ENCODE measurements at places on chromosomes 13 and 19. TPM values are rescaled to one million over a fixed set of nuclear protein-coding genes. Genes with fewer than 3 reads are reported as not detected.
A peak's percentile ranks its signal among the peaks of the same experiment; 100 is the strongest.

- no peak for DNase-seq
- no peaks in the 10 kb centered on the region for H3K4me1 ChIP-seq
- H3K4me3 ChIP-seq: no peak overlapping the region
- H3K27me3 ChIP-seq: peaks cover 21% of the 10 kb centered on the region
These were observed 22.0 kb downstream of the CEACAM7 start for GRCh38 chr19:41666075-41666474.

DNA sequence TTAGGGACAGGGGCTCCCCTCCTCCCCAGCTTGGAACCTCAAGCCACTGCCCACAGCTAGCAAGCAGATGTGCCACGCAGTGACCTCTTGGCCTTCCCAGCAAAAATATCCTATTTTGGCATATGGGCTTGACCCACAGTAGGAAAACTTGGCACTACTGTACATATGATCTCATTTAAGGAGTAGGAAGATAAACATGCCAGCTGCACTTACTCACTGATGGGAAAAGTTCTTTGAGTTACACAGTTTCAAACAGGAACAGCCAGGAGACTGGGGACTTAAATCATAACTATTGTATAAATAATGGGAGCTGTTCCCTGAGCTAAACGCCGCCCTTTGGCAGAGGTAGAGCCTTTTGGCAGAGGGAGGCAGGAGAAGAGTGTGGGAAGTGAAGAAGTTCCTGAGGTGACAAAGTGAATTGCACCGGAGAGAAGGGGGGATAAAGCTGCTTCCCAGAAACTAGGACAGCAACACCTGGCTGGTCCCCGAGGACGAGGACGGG lies 6.1 kb downstream of the SACS start:
- H3K27ac ChIP-seq: no peak overlapping the region
- no peak for DNase-seq
- H3K27me3 ChIP-seq: peaks cover 19% of the 10 kb centered on the region
- H3K4me1 ChIP-seq: peaks cover 3% of the 10 kb centered on the region
- no peak overlapping the region for H3K4me3 ChIP-seq

- no peaks in the 10 kb centered on the region for H3K27me3 ChIP-seq
- H3K4me3 ChIP-seq: no peak overlapping the region
- DNase-seq: no peak
- H3K4me1 ChIP-seq: no peaks in the 10 kb centered on the region
- H3K36me3 ChIP-seq: no peaks in the 10 kb centered on the region
These were observed 2857.0 kb upstream of the PCDH20 start for GRCh38 chr13:64272681-64273080.

- no peak overlapping the region for H3K27ac ChIP-seq
- no peaks in the 10 kb centered on the region for H3K4me1 ChIP-seq
- no peak overlapping the region for H3K4me3 ChIP-seq
These were observed 5.8 kb downstream of the CHST8 start for GRCh38 chr19:33627526-33627925.

DNA sequence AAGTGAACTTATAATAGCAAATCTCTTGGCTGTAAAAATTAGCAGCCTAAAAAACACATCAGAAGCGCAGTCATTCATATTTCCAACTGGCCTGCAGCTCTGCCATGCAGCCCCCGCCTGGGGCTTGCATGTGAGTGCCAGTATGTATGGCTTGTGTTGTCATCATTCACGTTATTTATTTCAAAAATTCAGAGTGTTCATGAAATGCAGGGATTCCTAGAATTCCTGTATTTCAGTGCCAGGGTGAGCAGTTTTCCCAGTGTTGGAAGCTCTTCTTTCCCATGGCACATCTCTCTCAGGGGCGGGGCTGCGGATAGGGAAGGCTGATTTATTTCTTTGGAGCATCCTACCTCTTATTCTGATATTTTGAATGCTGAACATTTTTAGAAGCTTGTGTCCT lies 234.6 kb downstream of the FGF9 start:
- H3K36me3 ChIP-seq: no peaks in the 10 kb centered on the region
- no peak for DNase-seq
- H3K4me3 ChIP-seq: no peak overlapping the region
- H3K27ac ChIP-seq: no peak overlapping the region
- no peaks in the 10 kb centered on the region for H3K27me3 ChIP-seq

DNA sequence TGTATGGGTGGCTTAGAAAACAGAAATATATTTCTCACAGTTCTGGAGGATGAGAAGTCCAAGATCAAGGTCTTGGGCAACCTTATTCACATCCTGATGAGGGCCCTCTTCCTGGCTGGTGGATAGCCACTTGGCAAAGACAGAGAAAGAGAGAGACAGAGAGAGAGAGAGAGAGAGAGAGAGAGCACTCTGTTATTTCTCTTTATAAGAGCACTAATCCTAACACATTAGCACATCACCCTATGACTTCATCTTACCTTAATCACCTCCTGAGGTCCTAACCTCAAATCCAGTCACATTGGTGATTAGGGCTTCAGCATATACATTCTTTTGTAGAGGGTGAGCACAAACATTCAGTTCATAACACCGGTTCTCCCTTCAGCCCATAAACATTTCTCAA lies 430.3 kb downstream of the EFNB2 start:
- H3K27me3 ChIP-seq: no peaks in the 10 kb centered on the region
- no peak for DNase-seq
- no peak overlapping the region for H3K4me3 ChIP-seq
- H3K27ac ChIP-seq: no peak overlapping the region
- no peaks in the 10 kb centered on the region for H3K36me3 ChIP-seq
- no peaks in the 10 kb centered on the region for H3K4me1 ChIP-seq

- DNase-seq: no peak
- H3K27me3 ChIP-seq: no peaks in the 10 kb centered on the region
- H3K27ac ChIP-seq: peak overlapping the region; percentile 59
- peaks cover 47% of the 10 kb centered on the region for H3K4me1 ChIP-seq
These were observed 41.7 kb downstream of the VWA8 start for GRCh38 chr13:41919031-41919740.

DNA sequence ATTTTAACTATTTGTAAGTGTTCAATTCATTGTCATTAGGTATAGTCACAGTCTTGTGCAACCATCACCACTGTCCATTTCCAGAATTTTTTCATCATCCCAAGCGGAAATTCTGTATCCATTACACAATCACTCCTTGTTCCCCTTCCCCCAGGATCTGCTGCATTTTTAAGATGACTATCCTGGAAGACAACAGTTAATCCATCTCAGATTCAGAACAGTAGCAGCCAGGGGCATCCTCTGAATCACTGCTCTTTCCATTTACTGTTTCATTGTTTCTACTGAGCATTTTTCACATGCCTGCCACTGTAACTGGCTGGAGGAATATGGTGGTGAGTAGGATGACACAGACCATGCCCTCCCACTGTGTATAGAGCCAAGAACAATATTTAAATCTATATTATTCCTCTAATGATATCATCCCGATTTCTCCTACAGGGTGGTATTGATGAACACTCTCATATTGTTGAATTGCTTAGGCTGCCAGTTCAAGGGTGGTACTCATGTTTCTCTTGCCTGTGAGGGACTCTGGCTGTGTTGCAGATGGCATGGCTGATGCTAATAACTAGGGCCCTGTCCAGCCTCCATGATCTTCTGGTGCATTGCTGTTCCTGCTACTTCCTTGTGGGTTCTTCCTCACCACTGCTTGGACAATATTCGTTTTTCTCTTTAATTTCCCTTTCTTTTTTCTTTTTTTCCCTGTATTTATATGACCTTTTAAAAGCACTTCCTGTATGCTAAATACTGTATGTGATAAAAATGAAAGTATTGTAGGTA lies 59.0 kb downstream of the WDFY2 start:
- H3K27me3 ChIP-seq: no peaks in the 10 kb centered on the region
- no peak overlapping the region for H3K4me3 ChIP-seq
- DNase-seq: no peak
- H3K27ac ChIP-seq: no peak overlapping the region
- H3K36me3 ChIP-seq: no peaks in the 10 kb centered on the region

DNA sequence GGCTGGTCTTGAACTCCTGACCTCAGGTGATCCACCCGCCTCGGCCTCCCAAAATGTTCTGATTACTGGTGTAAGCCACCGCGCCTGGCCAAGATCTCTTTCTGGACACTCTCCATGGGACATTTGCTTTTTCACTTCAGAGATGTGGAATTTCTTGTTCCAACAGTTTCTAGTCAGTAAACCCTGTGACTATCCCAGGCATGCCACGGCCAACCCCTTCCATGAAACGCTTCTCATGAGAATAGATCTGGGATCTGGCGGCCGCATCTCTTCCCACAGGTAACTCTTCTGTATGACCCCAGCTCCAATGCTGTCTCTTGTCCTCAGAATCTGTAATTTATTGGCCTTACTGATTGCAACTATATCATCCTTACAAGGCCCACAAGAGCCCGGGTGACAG lies 16.2 kb downstream of the PLPP2 start:
- H3K4me3 ChIP-seq: no peak overlapping the region
- peaks cover 10% of the 10 kb centered on the region for H3K27me3 ChIP-seq

- H3K4me3 ChIP-seq: peak overlapping the region; percentile 61
- peaks cover 16% of the 10 kb centered on the region for H3K27me3 ChIP-seq
- no peak overlapping the region for H3K27ac ChIP-seq
These were observed 1.6 kb downstream of the LYL1 start for GRCh38 chr19:13100841-13101589.

DNA sequence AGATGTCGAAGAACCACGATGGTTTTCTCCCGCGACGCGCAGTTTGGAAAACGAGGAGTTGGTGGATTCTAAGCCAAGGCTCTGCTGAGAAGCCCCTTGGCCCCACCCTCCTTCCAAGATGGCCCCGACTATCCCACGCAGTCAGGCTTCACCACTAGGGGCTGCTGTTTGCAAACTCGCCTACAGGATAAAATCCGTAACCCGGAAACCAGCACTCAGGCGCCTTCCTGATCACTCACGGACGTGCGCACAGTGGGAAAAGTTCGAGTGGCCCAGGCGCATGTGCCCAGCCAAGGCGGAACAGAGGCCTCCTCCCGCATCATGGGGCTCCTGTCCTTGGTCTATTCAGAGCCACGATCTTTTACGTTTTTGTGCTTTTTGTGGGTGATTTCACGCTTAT lies 19.2 kb upstream of the UQCR11 start:
- H3K27ac ChIP-seq: no peak overlapping the region
- peaks cover 16% of the 10 kb centered on the region for H3K36me3 ChIP-seq
- no peaks in the 10 kb centered on the region for H3K4me1 ChIP-seq
- peak; percentile 83 for DNase-seq

DNA sequence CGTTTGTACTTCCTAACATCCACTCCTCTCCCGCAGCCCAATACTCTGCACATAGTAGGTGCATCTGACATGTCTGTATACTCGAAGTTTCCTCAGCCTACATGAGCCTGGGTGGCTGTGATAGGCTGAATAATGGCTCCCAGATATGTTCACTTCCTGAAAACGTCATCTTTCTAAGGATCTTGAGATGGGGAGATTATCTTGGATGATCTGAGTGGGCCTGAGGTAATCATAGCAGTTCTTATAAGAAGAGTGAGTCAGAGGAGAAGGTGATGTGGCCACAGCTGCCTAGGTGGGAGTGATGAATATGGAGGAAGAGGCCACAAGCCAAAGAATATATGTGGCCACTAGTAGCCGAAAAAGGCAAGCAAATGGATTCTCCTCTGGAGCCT lies 84.2 kb downstream of the AKAP11 start:
- H3K27me3 ChIP-seq: no peaks in the 10 kb centered on the region
- peak overlapping the region; percentile 99 for H3K27ac ChIP-seq
- no peak for DNase-seq
- H3K36me3 ChIP-seq: peaks cover 9% of the 10 kb centered on the region
- peak overlapping the region; percentile 64 for H3K4me3 ChIP-seq
- H3K4me1 ChIP-seq: peaks cover 45% of the 10 kb centered on the region

DNA sequence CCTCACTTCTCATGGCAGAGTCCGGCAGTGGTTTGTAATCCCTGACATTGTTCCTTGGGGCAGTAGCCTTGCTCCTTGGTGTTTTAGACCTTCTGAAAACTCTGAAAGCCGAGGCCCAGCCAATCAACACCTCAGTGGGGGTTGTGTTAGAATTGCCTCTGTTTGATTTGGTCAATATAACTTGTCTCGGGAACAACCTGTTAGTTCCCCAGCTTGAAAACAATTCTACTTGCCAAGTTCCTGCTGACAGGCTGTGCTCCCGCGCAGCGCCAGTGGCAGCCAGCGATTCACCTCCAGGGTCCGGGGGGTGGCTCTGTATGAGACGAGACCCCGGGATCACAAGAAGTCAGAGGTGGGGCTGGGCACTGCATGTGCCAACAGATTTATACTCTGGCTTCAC lies 81.4 kb upstream of the MEDAG start:
- peaks cover 2% of the 10 kb centered on the region for H3K4me1 ChIP-seq
- no peaks in the 10 kb centered on the region for H3K36me3 ChIP-seq
- no peak overlapping the region for H3K4me3 ChIP-seq
- H3K27ac ChIP-seq: no peak overlapping the region
- peaks cover 11% of the 10 kb centered on the region for H3K27me3 ChIP-seq

DNA sequence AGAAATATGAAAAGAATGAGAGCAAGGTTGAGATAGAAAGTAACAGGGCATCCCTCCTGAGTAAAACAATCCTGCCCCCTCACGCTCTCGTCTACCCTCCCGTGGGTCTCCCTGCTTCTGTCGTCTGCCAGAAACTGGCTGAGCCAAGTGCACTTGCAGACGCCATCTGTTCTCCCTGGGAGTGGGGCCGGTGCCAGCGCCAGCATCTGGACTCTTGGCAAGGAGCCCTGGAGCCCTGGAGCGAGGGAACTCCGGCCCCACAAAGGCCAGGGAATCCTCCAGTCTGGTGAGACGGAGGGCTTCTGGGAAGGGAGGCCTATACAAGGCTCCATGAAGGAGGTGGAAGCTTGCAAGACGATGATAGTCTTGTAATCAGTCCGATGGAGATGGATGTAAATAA lies 2.3 kb upstream of the TMEM91 start:
- H3K27ac ChIP-seq: no peak overlapping the region
- H3K4me3 ChIP-seq: no peak overlapping the region
- no peaks in the 10 kb centered on the region for H3K27me3 ChIP-seq
- peaks cover 8% of the 10 kb centered on the region for H3K36me3 ChIP-seq
- no peak for DNase-seq

GRCh38 chr13:26325876-26326275 lies 71.9 kb downstream of the CDK8 start:
- DNase-seq: no peak
- peaks cover 16% of the 10 kb centered on the region for H3K4me1 ChIP-seq
- no peak overlapping the region for H3K27ac ChIP-seq
- H3K27me3 ChIP-seq: no peaks in the 10 kb centered on the region
- H3K4me3 ChIP-seq: no peak overlapping the region
- no peaks in the 10 kb centered on the region for H3K36me3 ChIP-seq

The ATP8A2 gene
- total RNA-seq: 0.38 TPM

The POU2F2 gene
- total RNA-seq: 72.0 TPM

The FSD1 gene
- total RNA-seq: 44.2 TPM

The ZNF554 gene
- 1.9 TPM for total RNA-seq

The PIN1 gene
- total RNA-seq: 93.0 TPM

The ZIK1 gene
- 2.8 TPM for total RNA-seq

The ATCAY gene
- total RNA-seq: not detected

The TDRD12 gene
- total RNA-seq: 0.05 TPM

Measured in activated CD4-positive, alpha-beta T cell treated with anti-CD3 and anti-CD28 coated beads, Interleukin-2, amount 10 ng/mL, durations not matched to agents 24 days and 14 days (primary cell).